IPS DF 19.7 (cell line): ENCODE measurements at places on chromosomes 3 and 15.

- DNase-seq = no peak
Measured at GRCh38 chr3:141523615-141524375, 37.0 kb downstream of the RASA2 start.

- no peak for DNase-seq
Measured at GRCh38 chr3:12586403-12586802, 29.5 kb downstream of the MKRN2 start.

DNA sequence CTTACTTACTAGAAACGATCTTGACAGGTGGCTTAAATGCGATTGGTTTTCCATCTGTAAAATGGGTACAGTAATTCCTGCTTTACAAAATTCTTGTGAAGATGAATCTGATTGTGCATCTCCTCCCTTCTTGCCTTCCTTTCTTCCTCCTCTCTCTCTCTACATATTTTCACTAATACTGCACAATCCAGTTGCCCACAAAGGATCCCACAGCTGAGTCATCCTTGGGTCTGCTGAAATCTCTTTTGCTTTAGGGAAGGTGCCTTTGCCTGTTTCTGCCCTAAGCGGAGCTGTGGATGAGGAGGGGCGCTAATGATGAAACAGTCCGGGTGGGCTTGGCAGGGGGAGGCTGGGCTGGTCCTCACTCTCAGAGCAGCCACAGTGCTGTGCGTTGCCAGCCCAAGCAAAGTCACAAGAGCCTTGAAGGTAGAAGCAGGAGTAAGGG lies 46.1 kb downstream of the AMOTL2 start:
- no peak for DNase-seq

DNA sequence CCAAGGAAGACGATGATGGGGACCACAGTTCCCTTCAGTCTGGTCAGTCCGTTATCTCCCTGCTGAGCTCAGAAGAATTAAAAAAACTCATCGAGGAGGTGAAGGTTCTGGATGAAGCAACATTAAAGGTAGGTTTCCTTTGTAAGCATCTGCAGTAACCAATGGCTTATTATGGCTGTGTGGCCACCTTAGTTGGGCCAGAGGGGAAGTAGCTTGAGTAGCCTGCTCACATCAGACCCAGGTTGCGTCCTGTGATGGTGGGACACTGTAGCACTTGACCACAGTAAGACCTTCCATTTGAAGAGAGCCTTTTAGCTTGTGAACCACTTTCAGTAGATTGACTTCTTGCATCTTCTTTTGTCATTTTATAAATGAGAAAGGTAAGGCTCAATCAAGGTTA lies 22.6 kb downstream of the STARD5 start:
- no peak for DNase-seq

DNA sequence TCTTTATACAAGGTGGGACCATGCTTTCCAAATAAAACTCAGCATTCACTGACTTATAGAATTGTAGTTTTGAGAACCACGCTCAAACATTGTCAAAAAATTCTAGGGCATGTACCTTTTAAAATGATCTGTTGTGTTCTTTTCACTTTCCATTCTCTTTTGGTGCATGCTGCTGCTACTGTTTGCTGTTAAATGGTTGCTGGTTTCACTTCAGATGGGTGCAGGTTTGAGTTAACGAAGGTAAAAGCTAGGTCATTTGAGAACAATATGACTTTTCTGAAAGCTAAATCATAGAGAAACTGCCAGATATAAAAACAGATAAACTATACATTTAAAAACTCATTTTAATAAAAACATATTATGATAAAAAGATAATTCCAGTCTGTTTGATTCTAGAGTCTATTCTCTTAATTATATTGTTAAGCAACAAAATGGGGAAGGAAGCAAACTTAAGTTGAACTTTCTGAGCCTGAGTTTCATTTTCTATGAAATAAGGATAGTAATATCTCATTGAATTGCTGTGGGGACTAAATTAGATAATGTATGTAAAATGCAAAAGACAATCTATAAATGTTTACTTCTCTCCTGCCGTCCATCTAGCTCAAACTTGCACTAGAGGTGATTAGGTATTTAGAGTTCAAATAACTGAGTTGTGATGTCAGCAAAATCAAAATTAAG lies 82.4 kb downstream of the OXSM start:
- DNase-seq = no peak
